Large intestine (tissue), 12 donors: ENCODE measurements at places on chromosomes 13 and 19.

- H3K27ac ChIP-seq = no peak overlapping the region
- no peak overlapping the region for H3K4me3 ChIP-seq
Observed at GRCh38 chr19:46388311-46389095, 24.9 kb downstream of the CCDC8 start.

- H3K27ac ChIP-seq = no peak overlapping the region
- H3K4me3 ChIP-seq = no peak overlapping the region
- peak; percentile 35 for DNase-seq
- no peaks in the 10 kb centered on the region for H3K4me1 ChIP-seq
Observed at GRCh38 chr13:99269627-99270241, 11.6 kb upstream of the GPR18 start.

DNA sequence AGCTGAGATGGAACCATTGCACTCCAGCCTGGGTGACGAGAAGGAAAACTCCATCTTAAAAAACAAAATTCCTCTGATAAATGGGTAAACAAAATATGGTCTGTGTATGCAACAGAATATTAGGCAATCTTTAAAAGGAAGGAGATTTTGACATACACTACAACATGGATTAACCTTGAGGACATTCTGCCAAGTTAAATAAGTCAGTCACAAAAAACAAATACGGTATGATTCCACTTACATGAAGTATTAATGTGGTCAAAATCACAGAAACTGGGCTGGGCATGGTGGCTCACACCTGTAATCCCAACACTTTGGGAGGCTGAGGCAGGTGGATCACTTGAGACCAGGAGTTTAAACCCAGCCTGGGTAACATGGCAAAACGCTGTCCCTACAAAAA lies 3.0 kb upstream of the ZNF444 start:
- peaks cover 21% of the 10 kb centered on the region for H3K4me1 ChIP-seq
- H3K4me3 ChIP-seq = no peak overlapping the region
- H3K27ac ChIP-seq = no peak overlapping the region

- H3K4me1 ChIP-seq = no peaks in the 10 kb centered on the region
- DNase-seq = no peak
- no peaks in the 10 kb centered on the region for H3K27me3 ChIP-seq
- H3K4me3 ChIP-seq = no peak overlapping the region
- no peaks in the 10 kb centered on the region for H3K36me3 ChIP-seq
Observed at GRCh38 chr13:108549934-108550333, 79.5 kb upstream of the MYO16 start.
